Left lung (tissue), 14 donors: ENCODE measurements at places on chromosomes 6 and 20.

GRCh38 chr6:37868447-37868825, 48.9 kb downstream of the ZFAND3 start:
- no peak for DNase-seq

DNA sequence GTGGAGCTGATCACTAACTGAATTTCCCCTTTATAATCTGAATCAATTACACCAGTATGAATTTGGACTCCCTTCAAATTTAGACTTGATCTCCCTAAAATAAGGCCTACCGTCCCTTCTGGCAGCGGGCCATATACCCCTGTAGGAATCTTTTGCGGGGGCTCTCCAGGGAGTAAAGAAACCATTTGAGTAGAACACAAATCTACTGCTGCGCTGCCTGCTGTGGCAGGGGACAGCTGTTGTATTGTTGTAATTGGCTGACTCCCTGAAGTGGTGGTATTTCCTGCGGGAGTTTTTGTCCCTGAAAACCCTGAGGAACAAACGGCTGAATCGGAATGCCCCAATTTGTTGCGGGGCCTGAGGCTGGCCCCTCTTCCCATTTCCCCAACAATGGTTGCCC, 16.0 kb upstream of the PTCRA start:
- no peak for DNase-seq

DNA sequence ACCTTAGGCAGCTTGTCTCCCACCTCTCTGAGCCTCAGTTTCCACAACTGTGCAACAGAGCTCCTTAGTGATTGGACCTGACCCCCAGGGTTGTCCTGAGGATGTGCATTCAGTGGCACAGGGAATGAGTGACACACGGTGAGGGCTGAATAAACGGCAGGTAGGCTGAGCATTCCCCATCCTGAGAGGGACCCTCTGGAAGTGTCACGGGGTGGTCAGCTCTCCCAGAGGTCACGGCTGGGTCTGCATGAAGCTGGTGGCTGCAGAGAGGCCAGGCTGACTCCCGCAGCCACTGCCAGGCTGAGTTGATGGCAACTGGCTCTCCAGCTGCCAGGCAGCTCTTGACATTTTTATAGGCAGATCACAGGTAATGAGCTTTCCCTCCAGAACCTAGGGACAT, 42.5 kb downstream of the CD40 start:
- DNase-seq = no peak

DNA sequence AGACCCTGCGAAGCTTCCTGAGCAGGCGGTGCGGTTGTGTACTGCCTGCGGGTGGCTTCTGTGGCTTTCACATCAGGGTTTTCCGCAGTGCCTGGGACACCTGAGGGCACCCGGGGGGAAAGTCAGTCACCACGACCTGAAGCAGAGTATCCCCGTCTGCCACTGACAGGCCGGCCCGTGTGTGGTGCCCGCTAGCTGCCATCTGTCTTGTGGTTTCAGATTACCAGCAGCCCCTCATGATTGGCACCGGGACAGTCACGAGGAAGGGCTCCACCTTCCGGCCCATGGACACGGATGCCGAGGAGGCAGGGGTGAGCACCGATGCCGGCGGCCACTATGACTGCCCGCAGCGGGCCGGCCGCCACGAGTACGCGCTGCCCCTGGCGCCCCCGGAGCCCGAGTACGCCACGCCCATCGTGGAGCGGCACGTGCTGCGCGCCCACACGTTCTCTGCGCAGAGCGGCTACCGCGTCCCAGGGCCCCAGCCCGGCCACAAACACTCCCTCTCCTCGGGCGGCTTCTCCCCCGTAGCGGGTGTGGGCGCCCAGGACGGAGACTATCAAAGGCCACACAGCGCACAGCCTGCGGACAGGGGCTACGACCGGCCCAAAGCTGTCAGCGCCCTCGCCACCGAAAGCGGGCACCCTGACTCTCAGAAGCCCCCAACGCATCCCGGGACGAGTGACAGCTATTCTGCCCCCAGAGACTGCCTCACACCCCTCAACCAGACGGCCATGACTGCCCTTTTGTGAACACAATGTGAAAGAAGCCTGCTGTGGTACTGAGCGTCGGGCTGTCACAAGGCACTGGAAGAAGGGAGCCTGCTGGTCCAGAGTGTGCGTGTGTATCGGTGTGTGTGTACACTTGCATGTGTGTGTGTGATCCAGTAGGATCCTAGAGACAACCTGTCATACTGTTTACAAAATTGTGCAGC, 54.4 kb downstream of the GOPC start:
- peak; percentile 76 for DNase-seq

DNA sequence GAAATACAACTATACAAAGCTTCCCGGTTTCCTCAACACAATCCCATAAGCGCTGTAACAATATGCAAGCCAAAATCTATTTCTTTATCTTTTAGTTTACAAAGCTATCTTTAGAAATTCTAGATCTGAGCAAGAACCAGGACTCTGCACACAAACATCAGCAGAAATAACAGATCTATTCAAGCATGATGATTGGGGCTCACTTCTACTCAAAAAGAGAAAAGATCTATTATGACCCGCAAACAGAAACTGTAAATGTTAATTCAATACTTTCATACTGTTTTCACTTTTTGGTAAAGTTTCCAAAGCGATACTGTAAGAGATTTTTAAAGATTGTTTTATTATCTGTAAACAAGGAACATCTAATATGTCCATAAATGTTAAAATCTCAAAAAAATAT, 86.6 kb downstream of the SESN1 start:
- DNase-seq = no peak

DNA sequence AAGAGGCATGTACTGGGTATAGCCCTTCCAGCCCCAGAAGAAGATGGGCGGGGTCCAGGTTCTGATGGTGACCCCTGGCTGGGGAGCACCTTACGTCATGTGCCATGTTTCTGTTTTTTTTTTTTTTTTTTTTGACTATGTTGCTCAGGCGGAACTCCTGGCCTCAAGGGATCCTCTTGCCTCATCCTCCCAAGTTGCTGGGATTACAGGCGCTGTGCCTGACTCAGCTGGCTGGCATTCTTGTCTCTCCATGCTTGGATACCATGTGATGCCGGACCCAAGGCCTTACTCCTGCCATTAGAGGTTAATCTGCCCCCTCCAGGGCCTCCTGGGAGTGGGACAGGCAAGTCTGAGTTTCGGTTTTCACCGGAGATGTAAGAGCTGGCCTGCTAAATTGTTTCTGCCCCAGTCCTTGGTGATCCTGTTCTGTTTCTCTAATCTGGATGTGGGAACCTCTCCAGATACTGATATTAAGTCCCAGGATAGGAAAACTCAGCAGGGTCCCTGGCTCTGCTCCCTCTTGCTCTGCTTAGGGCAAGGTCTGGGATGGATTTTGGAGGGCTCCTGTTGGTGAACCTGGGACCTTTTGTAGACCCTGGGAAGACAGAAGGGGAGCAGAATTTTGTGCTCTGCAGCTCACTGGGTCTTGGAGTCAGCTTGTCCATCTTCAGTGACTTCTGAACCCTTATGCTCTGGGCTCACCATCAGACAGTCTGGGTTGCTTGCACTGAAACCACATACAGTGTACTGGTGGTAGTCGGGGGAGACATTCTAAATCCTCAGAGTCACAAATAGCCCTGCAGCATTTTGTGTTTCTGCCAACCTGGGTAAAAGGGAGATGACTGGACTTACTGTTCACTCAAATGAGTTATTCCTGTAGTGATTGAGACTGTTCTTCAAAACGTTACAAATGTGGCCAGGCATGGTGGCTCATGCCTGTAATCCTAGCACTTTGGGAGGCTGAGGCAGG, 45.1 kb downstream of the PTK7 start:
- DNase-seq = no peak

DNA sequence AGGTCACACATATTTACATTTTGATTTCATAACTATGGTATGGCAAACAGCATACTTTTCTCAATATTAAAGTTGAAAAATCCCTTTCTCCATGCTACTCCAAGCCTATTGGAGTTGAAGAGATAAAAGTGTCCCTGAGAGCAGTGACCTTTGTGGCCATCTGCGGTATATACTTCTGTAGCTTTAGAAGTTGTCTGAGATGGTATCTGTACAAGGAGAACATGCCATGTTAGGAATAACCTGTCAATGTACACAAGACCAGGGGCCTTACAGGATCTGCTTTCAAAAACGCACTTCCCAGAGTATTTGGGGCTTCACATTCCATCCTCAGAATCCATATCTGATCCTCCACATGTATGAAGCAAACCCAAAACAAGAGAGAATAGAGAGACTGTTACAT, 226.7 kb downstream of the MEI4 start:
- DNase-seq = no peak

- DNase-seq = no peak
Observed at GRCh38 chr6:26556263-26557070, 18.3 kb downstream of the HMGN4 start.

DNA sequence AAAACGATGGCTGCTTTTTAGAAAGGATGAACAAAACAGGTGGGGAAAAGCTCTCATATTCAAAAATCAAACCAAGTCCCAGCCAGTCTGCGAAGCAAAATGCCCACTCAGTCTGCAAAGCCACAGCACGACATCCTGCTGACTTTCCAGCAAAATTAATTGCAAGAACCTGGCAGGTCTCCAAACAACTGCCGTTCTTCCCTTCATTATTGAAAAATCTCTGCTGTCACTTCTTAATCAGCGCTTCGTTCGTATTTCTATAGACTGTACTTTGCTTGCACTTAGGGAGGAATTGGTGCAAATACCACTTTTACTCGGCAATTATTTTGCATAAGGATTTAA, 222.4 kb downstream of the CBLN4 start:
- no peak for DNase-seq

DNA sequence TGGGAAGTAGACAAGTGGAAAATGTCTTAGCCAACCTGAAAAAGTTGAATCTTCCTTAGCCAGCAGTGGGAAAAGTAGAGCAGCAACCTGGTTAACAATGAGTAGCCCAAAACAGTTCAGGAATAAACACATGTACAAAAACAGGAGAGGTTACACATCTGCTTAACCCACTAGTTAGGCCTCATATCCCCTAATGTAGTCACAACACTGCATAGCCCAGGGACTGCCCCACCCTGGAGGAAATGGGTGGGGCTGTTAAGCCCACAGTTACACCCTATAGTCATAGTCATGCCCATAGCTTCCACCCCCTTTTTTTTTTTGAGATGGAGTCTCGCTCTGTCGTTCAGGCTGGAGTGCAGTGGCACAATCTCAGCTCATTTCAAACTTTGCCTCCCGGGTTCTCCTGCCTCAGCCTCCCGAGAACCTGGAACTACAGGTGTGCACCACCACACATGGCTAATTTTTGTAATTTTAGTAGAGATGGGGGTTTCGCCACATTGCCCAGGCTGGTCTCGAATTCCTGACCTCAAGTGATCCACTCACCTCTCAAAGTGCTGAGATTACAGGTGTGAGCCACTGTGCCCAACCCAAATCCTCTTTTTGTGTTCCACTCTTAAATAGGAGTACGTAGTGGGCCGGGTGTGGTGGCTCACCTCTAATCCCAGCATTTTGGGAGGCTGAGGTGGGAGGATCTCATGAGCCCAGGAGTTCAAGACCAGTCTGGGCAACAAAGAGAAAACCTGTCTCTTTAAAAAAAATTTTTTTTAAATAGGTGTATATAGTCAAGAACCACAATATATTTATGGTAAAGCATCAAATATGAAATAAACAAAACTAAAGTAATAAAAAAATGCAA, 24.5 kb downstream of the ILRUN start:
- DNase-seq = peak; percentile 48

GRCh38 chr6:162862462-162862861, 134.7 kb downstream of the PACRG start:
- no peak for DNase-seq

- DNase-seq = no peak
Observed at GRCh38 chr6:22101163-22101562, 195.7 kb downstream of the PRL start.

DNA sequence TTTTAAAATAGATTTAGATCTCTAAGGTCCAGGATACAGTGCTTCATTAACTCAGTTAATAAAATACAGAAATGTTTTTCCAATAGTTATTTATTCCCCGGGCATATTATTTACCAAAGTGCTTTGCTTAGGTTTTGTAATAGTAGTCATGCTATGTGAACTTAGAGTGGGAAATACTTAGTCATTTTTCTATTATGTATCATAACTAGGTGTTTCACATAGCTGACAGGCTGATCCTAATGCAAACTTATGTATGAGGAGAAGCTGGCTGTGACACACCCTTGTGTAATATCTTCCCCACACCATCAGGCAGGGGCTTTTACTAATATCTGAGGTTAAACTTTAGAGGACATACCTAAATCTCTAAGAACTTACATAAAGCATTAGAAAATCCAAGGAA, 277.7 kb upstream of the RIMS1 start:
- DNase-seq = no peak

GRCh38 chr6:138245751-138246150, 27.5 kb upstream of the PBOV1 start:
- DNase-seq = no peak

DNA sequence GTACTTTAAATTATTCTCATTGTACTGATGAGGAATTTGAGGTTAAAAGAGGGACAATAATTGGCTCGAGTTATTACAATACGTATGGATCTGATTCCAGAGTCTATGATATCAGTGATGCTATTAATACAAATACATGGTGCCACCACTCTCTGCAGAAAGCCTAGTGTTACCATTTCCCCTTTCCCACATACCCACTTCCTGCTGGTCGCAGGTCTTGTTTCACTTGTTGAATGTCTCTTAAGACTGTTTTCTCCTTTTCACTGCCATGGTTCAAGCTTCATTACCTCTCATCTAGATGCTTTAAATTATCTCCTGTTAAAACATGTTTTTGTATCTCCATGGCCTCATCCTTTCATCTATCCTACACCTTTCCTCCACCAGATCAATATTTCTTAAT, 62.0 kb downstream of the FHL5 start:
- DNase-seq = no peak

- no peak for DNase-seq
Observed at GRCh38 chr6:11149551-11149950, 38.0 kb upstream of the ERVFRD-1 start.

- DNase-seq = no peak
Observed at GRCh38 chr6:121600389-121601168, 165.1 kb downstream of the GJA1 start.

DNA sequence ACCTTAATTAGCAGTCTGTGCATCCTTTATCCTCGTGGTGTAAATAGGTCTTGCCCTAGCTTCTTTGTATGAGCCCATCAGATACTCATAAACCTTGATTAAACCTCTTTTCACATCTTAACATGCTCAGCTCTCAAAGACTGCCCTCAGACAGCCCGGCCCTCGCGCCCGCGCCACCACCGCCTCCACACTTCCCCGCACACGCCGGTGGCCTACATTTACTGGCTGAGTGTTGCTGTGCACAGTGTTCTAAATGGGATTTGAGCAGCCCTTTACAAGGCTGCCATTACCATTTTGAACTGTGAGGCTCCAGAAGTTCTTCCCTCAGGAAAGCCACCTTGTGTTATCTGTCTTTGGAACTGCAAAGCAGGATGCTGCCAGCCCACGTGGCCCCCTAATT, 63.0 kb upstream of the INSM1 start:
- DNase-seq = no peak

GRCh38 chr6:111663692-111664564, 58.2 kb upstream of the TRAF3IP2 start:
- peak; percentile 48 for DNase-seq
